ENCODE measurements at places on chromosomes 6 and 20. TPM values are rescaled to one million over a fixed set of nuclear protein-coding genes. Genes with fewer than 3 reads are reported as not detected.

Gene DCDC2
- total RNA-seq = 0.13 TPM

DNA sequence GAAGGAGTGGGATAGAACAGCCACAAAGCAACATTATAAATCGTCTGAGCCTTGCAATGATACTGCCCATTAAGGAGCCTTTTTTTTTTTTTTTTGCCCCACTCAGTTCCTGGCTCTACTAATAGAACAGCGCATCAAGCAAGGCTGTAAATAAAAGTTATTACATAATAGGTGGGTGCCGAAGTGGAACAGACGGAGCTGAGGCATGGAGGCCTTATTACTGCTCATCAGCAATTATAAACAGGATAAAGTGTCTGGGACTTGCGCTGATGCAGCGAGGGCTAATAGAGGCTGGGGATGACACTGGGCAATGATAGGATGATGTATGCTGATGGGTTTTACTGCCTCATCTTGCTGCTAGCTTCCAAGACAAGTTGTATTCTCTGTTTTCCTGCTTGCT is 272.1 kb downstream of the ZFAND3 start:
- no peak for DNase-seq

Gene TSBP1
- total RNA-seq = not detected

GRCh38 chr20:9989066-9989724 is 45.6 kb upstream of the ANKEF1 start:
- DNase-seq = no peak

- DNase-seq = no peak
Measured at GRCh38 chr20:34472246-34472925, 43.8 kb upstream of the DYNLRB1 start.

- DNase-seq = no peak
Measured at GRCh38 chr6:18360188-18360587, 27.0 kb upstream of the RNF144B start.

DNA sequence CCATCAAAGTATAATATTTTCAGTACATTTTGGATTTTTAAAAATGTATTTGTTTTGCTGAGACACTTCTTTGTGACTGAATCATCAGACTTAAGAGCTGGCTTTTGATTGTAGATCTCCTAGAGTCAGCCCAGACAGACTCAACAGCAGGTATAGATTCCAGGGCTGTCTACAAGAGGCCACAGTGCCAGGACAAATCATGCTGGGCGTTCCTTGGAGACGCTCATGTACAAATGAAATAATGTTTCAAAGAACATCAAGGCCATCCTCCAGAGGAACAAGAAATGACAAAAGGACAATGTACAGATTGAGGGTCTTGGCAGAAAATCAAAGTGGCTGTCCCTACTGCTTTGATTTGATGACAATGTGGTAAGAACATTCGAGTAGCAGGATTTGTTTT is 369.3 kb downstream of the GRIK2 start:
- DNase-seq = no peak

Gene AVP
- not detected for total RNA-seq

Gene NKAIN2
- total RNA-seq = 9.5 TPM

Data from endothelial cell (in vitro differentiated cells).